Muscle of back (tissue), 13 donors: ENCODE measurements at places on chromosomes 16 and 17. TPM values are rescaled to one million over a fixed set of nuclear protein-coding genes. Genes with fewer than 3 reads are reported as not detected.

GRCh38 chr16:84548971-84549844 lies 44.7 kb upstream of the MEAK7 start:
- DNase-seq: no peak

DNA sequence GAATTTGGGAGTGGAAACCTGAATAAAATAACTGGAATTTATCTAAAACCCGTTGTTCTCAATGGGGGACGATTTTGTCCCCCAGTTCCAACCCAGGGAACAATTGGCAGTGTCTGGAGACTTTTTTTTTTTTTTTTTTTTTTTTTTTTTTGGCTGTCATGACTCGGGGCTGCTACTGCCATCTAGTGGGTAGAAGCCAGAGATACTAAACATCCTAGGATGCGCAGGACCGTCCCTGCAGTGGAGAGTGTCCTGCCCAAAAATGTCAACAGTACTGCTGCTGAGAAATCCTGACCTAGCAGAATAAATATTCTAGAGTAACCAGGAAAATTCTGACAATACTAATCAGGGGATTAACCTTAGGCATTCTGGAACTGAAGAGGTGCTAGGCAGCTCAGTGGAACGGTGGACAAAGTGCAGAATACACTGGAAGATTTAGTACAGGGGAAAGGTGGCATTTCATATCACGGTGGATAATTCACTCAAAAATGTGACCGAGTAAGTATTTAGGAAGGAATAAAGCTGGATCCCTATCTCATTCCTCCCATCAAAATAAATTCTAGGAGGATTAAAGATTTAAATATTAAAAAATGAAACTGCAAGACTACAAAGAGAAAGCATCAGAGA lies 107.6 kb downstream of the SPECC1 start:
- peak; percentile 34 for DNase-seq

GRCh38 chr17:73769479-73769878 lies 125.2 kb upstream of the SDK2 start:
- DNase-seq: no peak

DNA sequence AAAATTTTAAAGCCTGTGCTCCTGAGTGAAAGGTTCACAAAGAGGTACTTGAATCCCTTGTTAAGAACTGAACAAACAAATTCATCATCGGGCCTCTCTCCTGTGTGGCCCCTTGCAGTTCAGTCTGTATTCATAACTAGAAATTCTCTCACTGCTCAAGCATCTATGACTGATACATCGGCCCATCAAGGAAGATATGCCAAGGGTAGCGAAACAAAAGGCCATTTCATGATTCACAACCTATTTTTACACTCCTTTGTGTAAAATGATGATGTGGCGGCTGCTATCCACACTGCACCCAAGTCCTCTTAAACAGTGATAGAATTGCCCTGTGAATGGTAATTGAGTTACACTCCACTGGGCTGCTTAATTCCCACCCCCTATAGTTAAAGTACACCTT lies 204.6 kb downstream of the STX8 start:
- DNase-seq: no peak

- no peak for DNase-seq
These were observed 289.6 kb downstream of the IRX3 start for GRCh38 chr16:53996961-53997360.

DNA sequence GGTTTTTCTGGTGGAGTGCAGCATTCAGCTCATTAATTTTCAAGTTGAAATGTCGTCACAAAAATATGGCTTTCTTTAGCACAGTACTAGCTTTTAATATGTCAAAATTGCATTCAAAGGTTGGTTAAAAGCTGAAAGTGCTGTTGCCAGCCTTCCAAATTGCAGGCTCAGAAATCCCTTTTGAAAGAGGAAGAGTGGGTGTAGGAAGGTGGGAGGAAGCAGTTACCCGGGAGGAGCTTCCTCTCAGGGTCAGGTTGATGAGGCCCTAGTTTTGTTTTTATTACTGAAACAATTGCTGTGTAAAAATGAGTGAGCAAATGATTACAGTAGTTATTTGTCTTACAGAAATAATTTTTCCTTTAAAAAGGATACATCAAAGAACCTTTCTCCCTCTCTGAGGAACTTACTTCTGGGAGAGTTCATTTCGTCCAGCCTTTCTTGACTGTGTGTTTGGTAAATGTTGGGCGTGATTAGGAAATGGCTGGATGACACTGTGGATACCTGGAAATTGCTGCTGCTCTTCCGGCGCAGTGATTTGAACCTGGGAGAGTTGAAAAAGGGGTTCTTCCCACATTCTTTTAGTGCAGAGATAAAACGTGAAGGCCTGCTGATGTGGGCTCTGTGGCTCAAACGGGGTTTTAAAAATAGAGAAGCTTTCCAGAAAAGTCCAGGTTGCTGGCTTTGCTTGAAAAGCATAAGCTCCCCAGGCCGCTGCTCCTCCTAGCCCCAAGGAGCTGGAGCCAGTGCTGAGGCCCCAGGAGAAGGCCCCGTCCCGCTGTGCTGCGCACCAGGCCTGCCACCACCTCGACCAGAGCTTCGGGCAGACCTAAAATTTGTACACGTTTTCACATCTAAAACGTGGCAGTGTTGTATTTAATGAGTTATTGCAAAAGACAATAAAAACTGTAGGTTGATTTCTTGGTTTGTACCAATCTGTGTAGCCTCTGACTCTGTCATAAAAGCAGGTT lies 41.7 kb downstream of the SEC14L1 start:
- no peak for DNase-seq

GRCh38 chr17:79835953-79836509 lies 3.2 kb downstream of the CBX4 start:
- DNase-seq: no peak

GRCh38 chr17:47728214-47728877 lies 4.7 kb upstream of the TBX21 start:
- no peak for DNase-seq

GRCh38 chr17:81976332-81977210 lies 858 bp upstream of the ASPSCR1 start:
- DNase-seq: no peak

DNA sequence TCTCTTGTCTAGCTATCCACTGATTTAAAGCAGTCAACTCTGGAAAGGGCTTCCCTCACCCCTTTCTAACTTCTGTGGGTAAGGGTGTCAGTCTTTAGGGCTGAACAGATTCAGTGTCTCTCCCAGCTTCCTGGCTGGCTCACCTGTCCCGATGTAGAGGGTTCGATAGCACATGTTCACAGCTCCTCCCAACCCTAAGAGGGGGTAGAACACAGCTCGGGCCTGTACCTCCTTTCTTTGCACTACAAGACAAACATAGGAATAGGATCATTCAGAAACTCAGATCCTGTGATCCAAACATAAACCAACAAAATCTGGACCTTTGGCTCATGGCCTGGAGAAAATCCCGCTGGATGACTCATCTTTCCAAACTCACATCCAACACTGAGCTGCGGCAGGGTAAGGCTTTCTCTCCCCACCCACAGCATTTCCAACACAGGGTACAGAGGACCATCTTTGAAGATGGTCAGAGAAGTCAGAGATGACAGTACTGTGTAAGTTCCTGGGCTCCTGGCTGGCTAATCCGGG lies 5.8 kb upstream of the DHRS13 start:
- DNase-seq: peak; percentile 52

GRCh38 chr17:32355649-32356377 lies 5.9 kb downstream of the ZNF207 start:
- DNase-seq: no peak

DNA sequence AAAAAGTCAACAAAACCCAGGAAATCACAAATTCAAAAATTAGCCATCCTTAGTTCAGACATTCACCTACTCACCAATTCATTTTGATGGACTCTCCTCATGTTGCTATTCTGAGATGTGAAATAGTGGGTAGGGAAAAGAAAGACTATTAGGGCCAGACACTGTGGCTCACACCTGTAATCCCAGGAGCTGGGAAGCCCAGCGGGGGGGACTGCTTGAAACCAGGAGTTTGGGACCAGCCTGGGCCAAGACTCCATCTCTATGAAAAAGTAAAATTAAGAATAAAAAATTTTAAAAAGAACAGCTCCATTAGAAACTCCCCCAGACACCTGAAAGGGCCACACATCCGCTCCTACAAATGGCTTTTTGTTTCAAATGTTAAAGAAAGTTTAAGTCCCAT lies 21.4 kb downstream of the UBE2O start:
- DNase-seq: no peak

- no peak for DNase-seq
These were observed 17.5 kb downstream of the SOCS1 start for GRCh38 chr16:11238272-11239202.

GRCh38 chr16:69443927-69444631 lies 19.7 kb downstream of the CYB5B start:
- peak; percentile 56 for DNase-seq

- DNase-seq: no peak
These were observed 2.0 kb upstream of the RDM1 start for GRCh38 chr17:35932586-35932985.

GRCh38 chr16:924806-925205 lies 46.0 kb downstream of the LMF1 start:
- DNase-seq: no peak

DNA sequence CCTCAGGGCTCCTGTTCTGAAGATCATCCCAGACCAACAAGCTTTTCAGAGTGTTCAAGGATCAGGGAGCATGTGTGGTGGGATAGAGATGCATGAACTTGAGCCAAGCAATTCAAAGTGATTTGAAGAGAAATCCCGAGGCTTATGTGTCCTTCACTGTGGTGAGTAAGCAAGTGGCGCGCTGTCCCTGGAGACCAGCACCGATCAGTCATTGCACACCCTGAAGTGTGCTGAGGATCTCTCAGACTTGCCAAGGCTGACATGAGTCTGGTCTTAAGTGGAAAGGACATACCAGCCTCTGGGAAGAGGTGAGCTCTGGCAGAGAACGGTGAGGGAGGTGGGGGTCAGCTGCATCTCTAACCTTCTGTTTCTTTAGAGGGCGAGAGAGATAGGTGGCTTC lies 43.8 kb upstream of the CDH13 start:
- DNase-seq: no peak

- DNase-seq: no peak
These were observed 8.7 kb downstream of the CLEC19A start for GRCh38 chr16:19294156-19294649.

DNA sequence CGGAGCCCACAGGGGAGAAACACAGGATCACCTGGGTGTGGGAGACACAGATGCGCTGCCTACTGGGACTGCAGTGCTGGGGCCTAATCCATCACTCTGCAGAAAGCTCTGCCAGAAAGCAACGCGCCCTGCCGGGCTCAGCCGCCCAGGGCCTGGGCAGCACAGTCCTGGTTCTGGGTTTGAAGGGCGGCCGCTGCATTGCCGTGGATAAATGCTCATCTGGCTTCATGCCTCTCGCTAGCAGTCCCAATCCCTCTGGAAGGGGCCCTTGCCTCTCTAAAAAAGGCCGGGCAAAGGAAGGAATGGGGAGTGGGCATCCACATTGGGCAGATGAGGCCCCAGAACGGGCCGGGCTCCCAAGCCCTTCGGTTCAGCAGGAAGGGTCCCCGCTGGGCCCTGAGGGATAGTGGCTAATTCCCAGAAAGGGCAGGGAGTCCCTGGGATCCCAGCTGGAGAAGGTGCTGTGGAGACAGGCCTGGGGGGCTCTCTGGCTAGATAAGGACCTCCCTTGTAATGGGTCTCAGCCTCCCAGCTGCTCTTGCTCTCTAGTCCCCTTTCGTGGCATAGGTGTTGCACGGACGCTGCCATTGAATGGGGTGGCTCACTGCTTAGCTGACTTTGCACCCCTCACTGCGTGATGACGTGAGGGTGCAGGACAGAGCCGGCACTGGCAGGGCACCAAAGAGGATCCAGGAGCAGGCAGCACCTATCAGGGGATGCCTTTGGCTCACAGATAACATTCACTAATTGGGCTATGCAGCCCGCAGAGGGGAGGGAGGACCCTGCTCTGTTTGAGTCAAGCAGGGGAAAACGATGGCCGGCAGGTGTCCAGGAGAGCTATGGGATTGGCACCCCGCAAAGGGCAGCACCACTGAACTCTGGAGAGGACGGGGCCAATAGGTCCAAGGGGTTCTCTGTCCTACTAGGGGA lies 88.6 kb downstream of the PGS1 start:
- no peak for DNase-seq

Gene OR3A3
- 0.14 TPM for polyA plus RNA-seq

Gene CA10
- polyA plus RNA-seq: 4.3 TPM

Gene PPP1R27
- 13.2 TPM for polyA plus RNA-seq

Gene RAP1GAP2
- 3.7 TPM for polyA plus RNA-seq

Gene NLRC3
- 1.8 TPM for polyA plus RNA-seq

Gene SOCS7
- polyA plus RNA-seq: 12.2 TPM

Gene CEMP1
- polyA plus RNA-seq: not detected

Gene DLG4
- polyA plus RNA-seq: 19.6 TPM

Gene SRP68
- polyA plus RNA-seq: 77.1 TPM

Gene NOS2
- 2.6 TPM for polyA plus RNA-seq

Gene GAS2L2
- polyA plus RNA-seq: not detected

Gene RND2
- 0.47 TPM for polyA plus RNA-seq

Gene CDH15
- polyA plus RNA-seq: 149 TPM

Gene CRHR1
- polyA plus RNA-seq: 0.25 TPM
